Pancreas (tissue), 10 donors: ENCODE measurements at places on chromosomes 11 and 22. TPM values are rescaled to one million over a fixed set of nuclear protein-coding genes. Genes with fewer than 3 reads are reported as not detected.

Gene ELMOD1
- polyA plus RNA-seq, result 0.12 TPM

Gene MMP11
- polyA plus RNA-seq, result 0.87 TPM

Gene RAG2
- not detected for polyA plus RNA-seq

Gene C11orf52
- polyA plus RNA-seq, result 23.3 TPM

Gene PNPLA2
- 233 TPM for polyA plus RNA-seq

Gene LRRC75B
- 106 TPM for polyA plus RNA-seq

Gene JAM3
- polyA plus RNA-seq, result 11.0 TPM

Gene OLFML1
- polyA plus RNA-seq, result 0.70 TPM

Gene ART1
- not detected for polyA plus RNA-seq

Gene EP300
- 10.0 TPM for polyA plus RNA-seq

Gene GAL
- 0.72 TPM for polyA plus RNA-seq

Gene FXYD2
- 2,509 TPM for polyA plus RNA-seq

Gene GRAMD4
- polyA plus RNA-seq, result 13.8 TPM

Gene PRG3
- polyA plus RNA-seq, result not detected

Gene TMEM121B
- polyA plus RNA-seq, result 0.73 TPM

Gene OR8K5
- not detected for polyA plus RNA-seq

Gene THOC5
- 11.8 TPM for polyA plus RNA-seq

Gene DEPDC7
- 2.6 TPM for polyA plus RNA-seq

Gene DNAJB7
- 0.02 TPM for polyA plus RNA-seq

Gene CCDC188
- polyA plus RNA-seq, result 7.1 TPM

Gene PRAME
- polyA plus RNA-seq, result not detected

Gene SMTNL1
- not detected for polyA plus RNA-seq

Gene MS4A6A
- 7.2 TPM for polyA plus RNA-seq

Gene PGA4
- 4.6 TPM for polyA plus RNA-seq

Gene IFITM2
- 182 TPM for polyA plus RNA-seq

Gene EXPH5
- polyA plus RNA-seq, result 0.87 TPM

Gene BIRC3
- polyA plus RNA-seq, result 8.9 TPM

Gene PNPLA5
- not detected for polyA plus RNA-seq

Gene MAPK8IP2
- 10.0 TPM for polyA plus RNA-seq

Gene EIF3D
- 148 TPM for polyA plus RNA-seq

Gene RAPSN
- polyA plus RNA-seq, result 0.34 TPM

Gene PIH1D2
- 1.2 TPM for polyA plus RNA-seq

Gene API5
- polyA plus RNA-seq, result 16.3 TPM

Gene LMO1
- polyA plus RNA-seq, result 1.3 TPM

Gene NTM
- 0.45 TPM for polyA plus RNA-seq

Gene RAB39A
- polyA plus RNA-seq, result 0.21 TPM

Gene KRTAP5-7
- 0.15 TPM for polyA plus RNA-seq

Gene PLAAT4
- polyA plus RNA-seq, result 13.5 TPM

Gene ELF5
- 0.15 TPM for polyA plus RNA-seq

Gene NAALAD2
- 1.6 TPM for polyA plus RNA-seq

Gene INS
- polyA plus RNA-seq, result 71,280 TPM

Gene RAB1B
- polyA plus RNA-seq, result 92.0 TPM
